RPMI8226 (cell line): ENCODE measurements at places on chromosomes 7 and 10.
A peak's percentile ranks its signal among the peaks of the same experiment; 100 is the strongest.

DNA sequence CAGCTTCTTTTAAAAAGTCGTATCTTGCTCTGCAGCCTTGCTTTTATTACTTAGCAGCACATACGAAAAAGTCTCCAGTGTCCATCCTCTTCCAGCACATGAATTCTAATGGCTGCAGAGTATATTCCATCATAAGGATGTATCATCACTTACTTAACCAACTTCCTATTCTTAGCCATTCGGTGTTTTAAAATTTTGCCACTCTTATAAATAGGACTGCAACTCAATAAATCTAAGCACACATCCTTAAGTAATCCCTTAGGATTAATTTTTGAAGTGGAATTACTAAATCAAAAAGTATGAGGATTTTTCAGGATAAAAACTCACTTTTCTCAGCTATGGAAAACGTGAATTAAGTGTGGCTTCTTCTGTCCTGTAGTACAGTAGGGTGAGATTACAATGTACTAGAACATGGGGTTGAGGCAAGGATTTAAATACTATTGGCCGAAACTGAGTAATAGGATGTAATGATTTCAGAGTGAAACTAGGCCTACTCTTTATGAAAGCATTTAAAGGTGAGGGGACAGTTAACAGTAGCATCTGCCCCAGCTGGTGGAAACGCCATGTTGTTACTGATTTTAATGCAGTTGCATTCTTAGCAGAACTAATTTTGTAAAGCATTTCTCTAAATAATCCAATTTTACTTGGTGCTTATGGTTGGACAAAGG is 1035.5 kb downstream of the LRMDA start:
- DNase-seq = no peak

DNA sequence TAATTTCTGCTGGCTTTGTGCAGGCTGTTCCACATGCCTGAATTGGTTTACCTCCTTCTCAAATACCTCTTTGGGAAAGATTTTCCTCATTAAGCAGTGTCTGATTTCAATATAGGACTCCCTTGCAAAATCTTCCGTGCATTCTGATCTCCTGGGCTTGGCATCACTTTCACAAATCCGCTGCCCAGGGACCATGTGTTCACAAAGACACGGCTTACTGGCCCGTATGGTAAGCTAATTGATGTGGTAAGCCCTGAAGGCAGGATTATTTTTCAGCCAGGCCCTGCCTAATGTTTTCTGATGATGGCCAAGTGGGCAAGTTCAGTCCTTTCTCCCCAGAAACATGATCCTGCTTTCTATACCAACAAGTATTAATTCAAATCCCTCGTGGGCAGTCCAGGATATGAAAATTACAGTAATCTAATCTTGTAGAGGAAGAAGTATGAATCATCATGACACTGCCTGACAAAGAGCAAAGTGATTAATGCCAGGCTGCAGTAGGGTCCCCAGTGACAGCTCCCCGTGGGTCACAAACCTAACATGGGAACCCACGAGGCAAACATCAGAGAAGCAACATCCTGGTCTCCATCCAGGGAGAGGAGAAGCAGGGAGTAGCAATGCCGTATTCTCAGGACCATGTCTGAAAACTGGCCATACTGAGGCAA is 11.6 kb upstream of the SVIL start:
- DNase-seq = no peak

DNA sequence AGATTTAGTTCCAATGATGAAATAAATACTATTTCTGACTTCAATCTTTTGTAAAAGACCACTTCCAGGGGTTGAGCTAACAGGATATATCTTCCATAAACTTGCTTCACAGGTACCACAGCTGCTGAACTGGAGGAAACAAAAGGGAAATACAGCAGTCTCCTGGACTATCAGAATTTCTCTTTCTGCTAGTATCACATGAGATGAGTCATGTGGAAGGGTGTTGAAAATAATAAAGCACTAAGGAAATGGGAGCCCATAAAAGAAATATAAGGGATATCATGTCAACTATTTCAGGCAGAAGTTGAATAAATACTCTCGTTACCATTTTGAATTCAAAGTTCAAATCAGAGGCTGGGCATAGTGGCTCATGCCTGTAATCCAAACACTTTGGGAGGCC is 250.3 kb upstream of the NFE2L3 start:
- DNase-seq = no peak

- peak; percentile 61 for DNase-seq
Measured at GRCh38 chr7:147089051-147089461, 972.5 kb downstream of the CNTNAP2 start.

- no peak for DNase-seq
Measured at GRCh38 chr10:4984971-4985594, 18.6 kb downstream of the AKR1C2 start.

DNA sequence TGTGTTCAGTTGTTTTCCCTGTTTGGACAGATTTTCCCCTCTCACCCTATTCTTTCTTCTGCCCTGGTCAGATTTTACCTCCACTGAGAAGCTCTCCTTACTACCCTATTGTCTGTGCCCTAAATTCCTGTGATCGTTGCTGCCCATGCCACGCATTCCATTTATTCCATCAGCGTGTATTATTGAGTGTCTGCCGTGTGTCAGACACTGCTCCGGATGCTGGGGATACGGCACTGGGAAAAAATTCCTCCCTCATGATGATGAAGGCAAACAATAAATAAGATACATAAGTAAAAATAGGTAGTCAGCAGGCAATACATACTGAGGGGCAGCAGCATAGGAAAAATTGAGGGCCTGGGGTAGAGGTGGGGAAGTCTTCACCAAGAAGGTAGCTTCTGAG is 86.8 kb downstream of the FANK1 start:
- DNase-seq = no peak

DNA sequence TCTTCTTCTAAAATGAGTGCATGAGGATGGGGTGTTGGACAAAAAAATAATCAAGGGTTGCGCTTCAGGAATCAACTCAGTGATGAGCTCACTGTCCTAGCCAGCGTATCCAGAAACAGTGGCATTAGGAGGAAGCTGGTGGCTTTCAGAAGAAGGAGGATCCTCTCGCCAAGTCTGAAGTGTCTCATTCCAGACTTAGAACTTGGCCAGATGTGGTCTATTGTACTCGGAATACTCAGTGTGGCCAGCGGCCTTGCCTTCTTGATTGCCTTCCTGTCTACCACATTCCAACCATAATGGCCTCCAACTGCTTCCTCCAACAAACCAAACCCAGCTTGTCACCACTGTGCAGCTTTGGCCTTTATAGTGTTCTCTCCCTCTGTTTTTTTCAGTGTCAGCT is 732.4 kb downstream of the KCNMA1 start:
- DNase-seq = no peak

DNA sequence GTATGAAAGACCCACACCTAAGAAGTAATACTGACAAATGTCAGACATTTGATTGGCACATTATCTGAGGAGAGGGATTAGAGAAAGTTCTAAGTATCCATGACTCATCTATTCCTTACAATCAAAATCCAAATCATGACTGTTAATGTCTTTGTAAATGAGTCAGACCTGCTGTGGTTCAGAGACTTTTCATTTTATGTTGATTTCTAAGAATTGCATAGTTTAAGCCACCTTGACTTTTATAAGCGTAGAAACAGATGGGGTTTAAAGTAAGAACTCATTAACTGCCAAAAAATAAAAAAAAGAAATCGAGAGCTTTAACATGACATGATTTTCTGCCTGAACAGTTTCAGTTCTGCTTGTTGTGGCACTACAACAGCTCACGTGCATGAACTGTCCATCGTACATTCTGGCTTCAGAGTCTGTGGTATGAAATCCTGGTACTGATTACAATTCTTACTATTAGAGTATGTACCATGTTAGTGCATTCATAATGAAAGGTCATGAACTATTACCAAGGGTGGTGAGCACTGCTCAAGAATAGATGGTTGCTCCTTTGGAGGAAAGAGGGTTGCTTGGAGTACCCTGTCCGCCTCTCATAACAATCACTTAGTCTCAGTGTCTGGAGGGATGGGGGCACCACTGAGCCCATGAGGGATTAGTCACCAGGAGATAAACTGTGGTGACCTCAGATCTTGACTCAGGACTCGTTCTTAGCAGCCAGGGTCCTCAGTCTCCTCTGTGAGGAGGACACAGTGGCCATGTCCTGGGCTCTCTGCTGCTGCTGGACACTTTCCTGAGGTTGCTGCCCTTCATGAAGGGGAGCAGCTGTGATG is 42.2 kb downstream of the ACSM6 start:
- peak; percentile 62 for DNase-seq

DNA sequence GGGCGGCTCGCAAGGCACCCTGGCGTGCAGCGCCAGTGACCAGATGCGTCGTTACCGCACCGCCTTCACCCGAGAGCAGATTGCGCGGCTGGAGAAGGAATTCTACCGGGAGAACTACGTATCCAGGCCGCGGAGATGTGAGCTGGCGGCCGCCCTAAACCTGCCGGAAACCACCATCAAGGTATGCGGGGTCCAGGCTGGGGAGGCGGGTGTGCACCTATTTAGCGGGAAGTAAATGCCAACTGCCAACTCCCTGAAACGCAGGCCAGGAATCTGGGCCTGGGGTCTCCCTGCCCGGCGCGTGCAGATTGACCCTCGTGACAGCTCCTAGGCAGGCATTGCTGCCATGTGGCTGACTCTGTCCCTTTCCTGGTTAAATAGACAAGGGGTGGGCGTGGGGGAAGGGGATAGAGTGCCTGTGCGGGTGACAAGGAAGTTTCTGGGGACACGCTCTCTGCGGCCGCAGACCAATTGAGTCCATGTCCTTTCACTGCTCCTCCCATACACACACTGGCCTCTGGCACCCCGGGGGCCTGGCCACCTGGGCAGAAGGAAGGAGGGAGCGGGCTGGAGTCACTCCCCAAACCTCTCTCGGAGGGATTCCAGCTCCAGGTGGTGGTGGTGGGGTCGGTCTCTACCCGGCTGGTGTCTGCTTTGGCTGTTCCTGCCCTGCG is 2.7 kb downstream of the EVX1 start:
- DNase-seq = no peak

- DNase-seq = no peak
Measured at GRCh38 chr7:41148521-41148951, 554.4 kb downstream of the INHBA start.

DNA sequence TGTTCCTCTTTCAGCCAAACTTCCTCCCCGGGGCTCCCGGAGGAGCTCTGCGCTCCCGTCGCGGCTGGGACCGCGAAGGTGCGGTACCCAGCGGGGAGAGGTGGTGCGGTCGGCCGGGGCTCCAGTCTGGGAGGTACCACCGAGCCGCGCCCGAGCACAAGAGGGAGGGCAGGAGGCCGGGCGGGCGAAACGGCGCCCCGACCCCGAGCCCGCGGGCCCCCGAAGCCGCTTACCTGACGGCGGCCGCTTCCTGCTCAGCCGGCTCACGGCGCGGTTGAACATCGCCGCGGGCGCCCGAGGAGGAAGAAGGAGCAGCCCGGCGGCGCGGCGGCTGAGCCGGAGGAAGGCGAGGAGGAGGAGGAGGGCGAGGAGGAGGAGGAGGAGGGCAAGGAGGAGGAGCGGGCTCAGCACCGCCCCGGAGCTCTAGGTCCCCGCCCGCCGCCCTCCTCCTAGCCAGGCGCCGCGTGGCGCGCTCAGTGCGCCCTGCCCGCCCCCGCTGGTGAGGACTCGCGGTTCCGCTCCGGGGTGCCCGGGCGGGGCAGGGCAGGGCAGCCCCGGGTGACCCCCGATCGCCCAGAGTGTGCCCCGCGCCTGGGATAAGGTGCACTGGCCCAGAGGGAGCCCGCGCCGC is at the start of gene RGS10:
TSS of gene RGS10 (minus strand) at position 363 of the 631 bp plus-strand sequence. CDS start at position 282, 81 bp downstream.
- DNase-seq = peak; percentile 88

DNA sequence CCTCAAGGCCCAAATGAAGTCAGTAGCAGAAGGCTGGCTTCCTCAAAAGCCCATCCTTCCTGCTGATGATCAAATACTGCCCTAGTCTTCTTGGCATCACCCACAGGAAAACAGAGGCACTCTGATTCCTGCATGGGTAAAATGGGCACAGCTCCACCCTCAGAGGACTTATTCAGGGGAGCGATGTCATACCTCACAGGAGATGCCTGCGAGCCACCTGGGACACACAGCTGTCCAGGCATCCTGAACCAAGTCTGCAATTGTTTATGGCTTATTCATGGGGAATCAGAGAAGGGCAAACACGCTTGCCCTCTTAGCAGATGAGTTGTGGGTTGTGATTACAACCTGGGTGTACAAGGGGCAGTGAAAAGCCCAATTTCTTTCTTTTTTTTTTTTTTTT is 22.0 kb upstream of the LMTK2 start:
- peak; percentile 67 for DNase-seq

DNA sequence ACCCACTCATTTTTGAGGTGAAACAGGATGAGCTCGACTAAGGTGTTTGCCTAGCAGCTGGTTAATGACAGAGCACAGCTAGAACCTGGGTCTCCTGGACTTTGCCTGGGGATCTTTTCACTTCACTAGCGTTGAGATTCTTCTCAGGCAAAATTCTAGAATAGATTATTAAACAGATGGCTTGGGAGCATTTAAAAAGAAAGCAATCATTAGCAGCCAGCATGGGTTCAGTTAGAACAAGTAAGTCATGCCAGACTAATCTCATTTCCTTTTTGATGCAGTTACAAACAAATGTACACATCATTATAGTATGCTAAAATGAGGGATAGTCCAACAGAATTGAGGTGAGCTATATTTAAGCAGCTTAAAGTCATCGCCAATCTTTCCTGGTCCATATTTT is 291.3 kb upstream of the MYO3A start:
- DNase-seq = no peak

DNA sequence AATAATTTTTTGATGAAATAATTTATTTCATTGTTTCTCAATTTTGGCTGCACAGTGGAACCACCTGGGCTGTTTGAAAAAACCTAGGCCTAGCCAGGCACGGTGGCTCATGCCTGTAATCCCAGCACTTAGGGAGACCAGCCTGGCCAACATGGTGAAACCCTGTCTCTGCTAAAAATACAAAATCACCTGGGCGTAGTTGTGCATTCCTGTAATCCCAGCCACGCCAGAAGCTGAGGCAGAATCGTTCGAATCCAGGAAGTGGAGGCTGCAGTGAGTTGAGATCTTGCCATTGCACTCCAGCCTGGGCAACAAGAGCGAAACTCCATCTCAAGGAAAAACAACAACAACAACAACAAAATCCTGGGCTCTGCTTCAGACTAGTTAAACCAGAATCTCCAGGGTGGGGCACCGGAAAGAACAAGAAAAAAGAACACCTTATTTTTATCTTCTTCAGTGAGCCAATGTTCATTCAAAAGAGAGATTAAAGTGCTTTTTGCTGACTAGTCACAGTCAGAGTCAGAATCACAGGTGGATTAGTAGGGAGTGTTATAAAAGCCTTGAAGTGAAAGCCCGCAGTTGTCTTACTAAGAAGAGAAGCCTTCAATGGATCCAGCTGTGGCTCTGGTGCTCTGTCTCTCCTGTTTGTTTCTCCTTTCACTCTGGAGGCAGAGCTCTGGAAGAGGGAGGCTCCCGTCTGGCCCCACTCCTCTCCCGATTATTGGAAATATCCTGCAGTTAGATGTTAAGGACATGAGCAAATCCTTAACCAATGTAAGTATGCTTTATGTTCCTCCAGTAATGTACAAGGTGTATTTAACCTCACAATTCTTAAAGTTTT is at the start of gene CYP2C18:
TSS of gene CYP2C18 (plus strand) at position 516 of the 841 bp plus-strand sequence. CDS start at position 607, 91 bp downstream.
- DNase-seq = no peak
